ENCODE measurements at places on chromosomes 3 and 15.

GRCh38 chr15:69696946-69697345 is 244.3 kb downstream of the RPLP1 start:
- no peak for DNase-seq

GRCh38 chr15:63718590-63719035 is 115.1 kb downstream of the HERC1 start:
- no peak for DNase-seq

DNA sequence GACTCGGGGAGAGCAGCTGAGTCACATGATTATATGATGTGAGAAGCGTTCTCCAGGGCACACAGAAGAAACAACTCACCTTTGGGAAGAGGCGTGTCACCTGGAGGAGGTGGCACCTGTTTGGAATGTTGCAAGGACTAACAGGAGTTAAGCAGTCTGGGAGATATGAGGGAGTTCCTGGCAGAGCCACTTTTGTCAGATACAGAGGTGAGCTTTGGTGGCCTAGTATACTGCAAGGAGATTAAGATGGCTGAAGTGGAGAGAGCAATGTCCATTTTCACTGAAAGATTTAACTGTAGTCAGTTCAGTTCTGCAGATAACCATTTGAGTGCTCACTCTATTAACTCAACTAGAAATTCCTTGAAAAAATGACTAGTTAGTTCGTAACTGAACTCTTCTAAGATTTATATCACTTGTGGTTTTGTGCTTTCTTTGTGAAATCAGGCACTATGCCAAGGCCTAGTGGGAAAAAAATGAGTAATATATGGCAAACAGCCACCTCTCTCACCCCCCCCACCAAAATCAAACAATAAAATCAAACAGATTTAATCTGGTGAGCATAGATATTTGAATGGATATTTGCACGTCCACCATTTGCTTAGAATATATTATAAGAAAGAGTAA is 61.3 kb downstream of the CRYBG3 start:
- no peak for DNase-seq

- DNase-seq = no peak
These were observed at the start of gene RYR3 for GRCh38 chr15:33310481-33311311. Gene RYR3 (plus strand): TSS chr15:33310967. CDS start chr15:33311046, 79 bp downstream.

DNA sequence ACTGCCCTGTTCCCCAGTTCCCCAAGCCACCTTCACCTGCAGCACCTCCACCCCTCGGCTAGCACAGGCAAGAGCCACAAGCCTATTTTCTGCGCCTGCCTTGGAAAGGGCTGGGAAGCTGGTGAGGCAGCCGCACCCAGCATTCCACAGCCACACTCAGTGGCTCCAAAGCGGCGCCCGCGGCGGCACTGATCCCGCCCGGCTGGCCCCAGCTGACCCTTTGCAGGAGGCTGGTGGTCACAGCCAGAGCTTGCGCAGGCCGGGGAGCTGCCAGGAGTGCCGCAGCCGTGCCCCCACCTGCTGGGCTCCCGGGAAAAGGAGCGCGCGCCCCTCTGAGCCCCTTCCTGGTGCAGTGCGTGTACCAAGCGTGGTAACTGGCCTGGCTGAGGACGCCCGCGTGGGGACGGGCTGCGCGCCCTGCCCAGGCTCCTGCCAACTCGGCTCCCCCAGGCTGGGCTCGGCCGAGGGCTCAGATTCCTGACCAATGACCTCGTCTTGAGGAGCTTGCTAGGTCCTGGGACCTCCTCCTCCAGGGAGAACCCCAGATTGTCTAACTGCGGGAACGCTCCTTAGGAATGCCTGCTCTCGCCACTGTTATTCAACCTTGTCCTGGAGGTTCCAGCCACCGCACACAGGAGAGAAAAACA is 13.3 kb downstream of the GRAMD2A start:
- DNase-seq = no peak

DNA sequence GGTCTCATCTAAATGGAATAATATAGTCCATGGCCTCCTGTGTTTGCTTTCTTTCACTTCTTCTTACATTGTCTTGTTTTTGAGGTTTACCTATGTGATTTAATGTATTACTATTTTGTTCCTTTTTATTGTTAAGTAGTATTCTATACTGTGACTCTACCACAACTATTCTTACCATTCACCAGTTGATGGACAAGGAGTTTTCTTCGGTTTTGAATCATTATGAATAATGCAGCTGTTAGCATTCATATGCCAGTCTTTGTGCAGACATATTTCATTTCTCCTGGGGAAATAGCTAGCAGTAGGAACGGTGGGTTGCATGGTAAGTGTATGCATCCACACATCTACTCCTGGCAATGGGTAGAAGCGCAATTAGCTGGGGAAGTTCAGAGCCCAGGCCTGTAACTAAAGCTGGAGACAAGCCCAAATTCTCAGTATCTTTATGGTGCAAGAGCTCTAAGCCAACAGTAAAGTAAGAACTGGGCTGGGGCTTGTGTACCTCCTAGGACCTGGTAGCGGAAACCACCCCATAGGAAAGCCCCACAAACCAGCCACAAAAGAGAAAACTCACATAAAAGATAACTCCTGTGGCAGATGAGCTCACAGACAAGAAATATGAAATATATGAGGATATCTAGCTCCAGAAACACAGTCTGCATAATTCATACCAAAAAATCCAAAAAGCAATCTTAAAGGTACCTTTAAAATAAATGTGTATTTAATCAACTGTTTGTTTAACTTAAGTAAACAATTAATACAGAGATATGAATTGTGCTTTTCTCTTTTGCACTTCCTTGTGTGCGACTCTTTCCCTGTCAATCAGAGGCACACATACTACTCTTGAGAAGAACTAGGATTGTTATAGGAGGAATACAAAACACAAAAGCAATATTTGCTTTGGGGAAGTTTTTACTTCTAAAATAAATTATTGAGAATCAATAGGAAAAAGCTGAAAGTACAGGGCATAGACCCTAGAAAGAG is 2.7 kb upstream of the CSTA start:
- no peak for DNase-seq

GRCh38 chr3:173044998-173045397 is 96.0 kb downstream of the SPATA16 start:
- no peak for DNase-seq

DNA sequence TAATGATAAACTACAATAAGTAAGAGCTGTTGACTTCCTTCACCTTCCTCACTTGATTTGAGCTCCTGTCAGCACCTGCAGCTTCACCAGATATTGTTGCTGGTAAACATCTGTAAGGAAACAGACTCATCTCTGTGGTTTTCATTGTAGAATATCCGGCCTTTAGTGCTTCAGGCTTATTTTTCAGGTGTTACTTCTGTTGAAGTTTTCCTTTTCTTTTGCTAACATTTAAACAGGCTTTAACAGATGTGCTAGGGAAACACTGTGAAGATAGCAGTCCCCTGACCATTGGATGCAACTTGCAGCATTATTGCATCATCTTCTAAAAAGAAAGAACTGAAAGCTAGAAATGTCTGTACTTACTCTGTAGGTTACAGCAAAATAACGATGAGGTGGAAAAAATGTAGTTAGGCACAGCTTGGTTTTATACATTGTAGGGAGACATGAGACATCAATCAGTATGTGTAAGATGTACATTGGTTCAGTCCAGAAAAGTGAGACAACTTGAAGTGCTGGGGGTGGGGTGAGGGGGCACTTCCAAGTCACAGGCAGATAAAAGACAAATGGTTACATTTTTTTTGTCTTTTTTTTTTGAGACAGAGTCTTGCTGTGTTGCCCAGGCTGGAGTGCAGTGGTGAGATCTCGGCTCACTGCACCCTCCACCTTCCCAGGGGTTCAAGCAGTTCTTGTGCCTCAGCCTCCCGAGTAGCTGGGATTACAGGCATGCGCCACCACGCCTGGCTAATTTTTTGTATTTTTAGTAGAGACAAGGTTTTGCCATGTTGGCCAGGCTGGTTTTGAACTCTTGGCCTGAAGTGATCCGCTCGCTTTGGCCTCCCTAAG is 10.2 kb downstream of the EDEM1 start:
- no peak for DNase-seq

DNA sequence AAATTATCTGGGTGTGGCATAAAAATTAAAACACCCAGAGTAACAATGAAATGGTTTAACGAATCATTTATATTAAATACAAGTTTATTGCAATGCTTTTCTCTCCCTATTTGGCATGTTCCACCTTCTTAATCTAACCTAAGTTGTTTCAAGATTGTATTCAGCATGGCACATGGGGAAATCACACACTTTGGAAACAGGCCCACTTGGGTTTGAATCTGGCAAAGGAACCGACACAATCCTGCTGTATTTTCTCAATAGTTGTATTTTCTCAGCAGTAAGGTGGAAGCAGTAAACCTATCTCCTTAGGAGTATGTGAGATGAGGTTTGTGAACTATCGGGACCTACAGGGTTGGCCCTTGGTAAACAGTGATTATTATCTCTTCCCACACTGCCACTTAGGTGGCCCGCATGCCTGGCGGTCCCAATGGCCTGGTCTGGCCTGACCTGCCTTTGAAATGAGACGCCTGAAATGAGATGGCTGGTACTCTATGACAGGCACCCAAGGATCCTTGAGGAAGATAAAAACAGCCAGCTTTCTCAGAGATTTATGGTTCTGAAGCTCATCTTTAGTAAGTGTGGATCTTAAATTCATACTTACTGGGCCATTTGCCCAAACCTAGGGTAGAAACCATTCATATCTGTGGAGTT is 45.3 kb upstream of the VILL start:
- DNase-seq = no peak

DNA sequence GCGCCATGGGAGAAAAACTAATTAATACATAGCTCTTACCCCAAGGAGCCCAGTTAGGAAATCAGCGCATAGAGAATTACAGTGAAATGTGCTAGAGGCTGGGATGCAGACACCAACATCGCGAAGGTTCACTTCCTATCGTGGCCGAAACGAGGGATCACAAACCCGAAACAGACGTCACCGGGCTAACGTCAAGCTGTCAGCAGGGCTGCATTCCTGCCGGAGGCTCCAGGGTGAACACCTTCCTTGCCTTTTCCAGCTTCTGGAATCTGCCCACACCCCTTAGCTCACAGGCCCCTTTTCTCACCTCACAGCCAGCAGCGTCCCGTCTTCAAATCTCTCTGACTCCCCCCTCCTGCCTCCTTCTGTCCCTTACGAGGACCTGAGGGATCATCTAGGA is 13.0 kb downstream of the GP5 start:
- no peak for DNase-seq

- no peak for DNase-seq
These were observed 67.4 kb downstream of the MYLK start for GRCh38 chr3:123816673-123817207.

DNA sequence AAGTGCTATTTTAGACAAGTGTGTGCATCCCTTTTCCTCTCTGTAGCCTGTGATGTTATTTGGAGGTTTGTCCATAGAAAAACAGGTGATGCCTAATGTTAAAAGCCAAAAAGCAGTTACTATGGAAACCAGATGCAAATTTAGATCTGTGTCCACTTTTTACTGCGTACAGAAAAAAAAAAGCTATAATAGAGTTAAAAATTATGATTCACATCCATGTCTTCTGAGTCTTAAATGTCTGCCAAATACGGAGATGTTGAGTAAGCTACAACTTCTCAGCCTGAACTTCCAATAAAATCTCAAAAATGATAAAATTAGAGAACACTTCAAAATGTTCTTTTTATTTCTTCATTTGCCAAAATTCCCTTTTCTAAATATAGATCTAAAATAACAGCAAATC is 74.2 kb upstream of the GAP43 start:
- no peak for DNase-seq

- DNase-seq = no peak
These were observed 7.4 kb downstream of the AQP9 start for GRCh38 chr15:58145606-58146005.

- no peak for DNase-seq
These were observed 125.0 kb upstream of the SMAD3 start for GRCh38 chr15:66940368-66940767.

GRCh38 chr15:77402740-77403379 is 17.0 kb downstream of the PEAK1 start:
- DNase-seq = no peak

GRCh38 chr3:23971684-23972083 is 26.6 kb downstream of the NR1D2 start:
- no peak for DNase-seq

- no peak for DNase-seq
These were observed 12.6 kb upstream of the BAHD1 start for GRCh38 chr15:40428185-40428584.

DNA sequence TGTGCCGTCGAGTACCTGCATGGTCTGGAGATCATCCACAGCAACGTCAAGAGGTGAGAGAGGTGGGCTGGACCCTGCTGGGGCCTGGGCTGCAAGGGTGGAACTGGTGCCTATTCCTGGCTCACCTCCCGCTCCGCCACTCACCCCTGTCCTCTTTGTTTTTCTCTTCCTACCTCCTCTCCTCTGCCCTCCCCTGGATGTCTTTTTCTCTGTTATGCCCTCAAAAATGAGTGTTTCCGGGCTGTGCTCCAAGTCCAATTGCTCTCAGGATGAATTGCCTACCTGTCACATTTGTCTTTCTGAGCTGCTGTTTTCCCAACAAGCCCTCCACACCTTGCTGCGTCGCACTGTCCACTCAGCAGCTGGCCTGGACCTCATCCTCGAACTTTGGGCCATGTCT is 28.5 kb upstream of the TATDN2 start:
- no peak for DNase-seq

GRCh38 chr3:195542316-195542697 is 818 bp downstream of the PPP1R2 start:
- no peak for DNase-seq

- no peak for DNase-seq
These were observed 9.0 kb downstream of the TOP2B start for GRCh38 chr3:25655659-25656058.

DNA sequence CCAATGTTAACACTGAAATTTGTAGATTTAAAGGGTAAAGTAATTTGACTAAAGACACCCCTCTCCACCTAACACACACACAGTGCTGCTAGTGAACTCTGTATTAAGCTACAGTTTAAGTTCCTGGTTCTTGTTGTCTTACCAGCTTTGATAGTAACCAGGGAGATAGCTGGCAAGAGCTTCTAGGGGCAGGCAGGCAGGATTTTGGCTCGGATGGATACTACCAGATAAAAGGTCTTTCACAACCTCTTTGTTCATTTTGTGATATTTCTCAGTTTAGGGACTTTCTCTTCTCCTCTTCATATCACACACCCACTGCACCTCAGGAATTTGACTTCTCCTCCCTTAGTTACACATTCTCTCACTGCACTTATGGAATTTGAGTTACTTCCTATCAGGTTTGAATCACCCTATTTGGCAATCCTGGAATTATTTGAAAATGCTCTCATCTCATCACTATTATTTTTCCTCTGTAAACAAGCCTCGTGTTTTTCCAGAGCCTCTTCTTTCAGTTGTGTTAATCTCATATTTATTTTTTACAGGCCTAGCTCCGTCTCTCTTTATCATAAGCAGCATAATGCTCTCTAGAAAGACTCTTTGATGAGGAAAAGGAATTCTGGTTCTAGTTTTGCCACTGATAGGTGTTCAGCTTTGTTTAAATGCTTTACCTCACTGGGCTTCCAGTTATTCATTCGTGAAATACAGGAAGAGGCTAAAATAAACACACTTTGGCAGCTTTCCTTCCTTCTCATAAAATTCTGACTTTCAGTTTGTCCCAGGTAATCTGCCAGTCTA is 23.0 kb upstream of the CLDN1 start:
- DNase-seq = no peak

Data from stimulated activated CD4-positive, alpha-beta T cell treated with anti-CD3 and anti-CD28 coated beads, Interleukin-15, amount 100 ng/mL, for 1 hour (primary cell).